Endodermal cell (in vitro differentiated cells): ENCODE measurements at places on chromosomes 7 and 10. TPM values are rescaled to one million over a fixed set of nuclear protein-coding genes. Genes with fewer than 3 reads are reported as not detected.

GRCh38 chr7:4683043-4683883 lies 1.2 kb downstream of the FOXK1 start:
- no peak for DNase-seq

DNA sequence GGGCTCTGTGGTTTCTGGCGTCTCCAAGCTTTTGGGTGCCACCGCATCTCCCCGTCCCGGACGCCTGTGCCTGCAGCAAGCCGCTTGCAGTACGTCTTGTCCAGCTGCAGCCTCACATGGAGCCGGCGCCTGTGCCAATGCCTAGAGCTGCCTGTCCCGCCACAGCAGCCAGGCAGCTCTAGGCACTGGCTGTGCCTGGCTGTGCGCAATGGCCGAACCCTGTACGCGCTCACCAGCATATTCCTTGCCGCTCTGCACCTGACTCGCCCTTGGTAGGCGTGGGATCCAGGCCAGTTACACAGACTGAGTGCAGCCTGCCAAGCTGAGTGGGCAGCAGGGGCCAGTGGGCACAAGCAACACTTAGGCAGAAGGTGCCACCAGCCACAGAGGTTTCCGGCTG lies 381.2 kb upstream of the SORCS1 start:
- DNase-seq, result no peak

- no peak for DNase-seq
Observed at GRCh38 chr7:115023219-115023618, 101.3 kb downstream of the MDFIC start.

The ZNF467 gene
- total RNA-seq, result 0.91 to 2.2 TPM (median 1.2 TPM) in 3 replicates

DNA sequence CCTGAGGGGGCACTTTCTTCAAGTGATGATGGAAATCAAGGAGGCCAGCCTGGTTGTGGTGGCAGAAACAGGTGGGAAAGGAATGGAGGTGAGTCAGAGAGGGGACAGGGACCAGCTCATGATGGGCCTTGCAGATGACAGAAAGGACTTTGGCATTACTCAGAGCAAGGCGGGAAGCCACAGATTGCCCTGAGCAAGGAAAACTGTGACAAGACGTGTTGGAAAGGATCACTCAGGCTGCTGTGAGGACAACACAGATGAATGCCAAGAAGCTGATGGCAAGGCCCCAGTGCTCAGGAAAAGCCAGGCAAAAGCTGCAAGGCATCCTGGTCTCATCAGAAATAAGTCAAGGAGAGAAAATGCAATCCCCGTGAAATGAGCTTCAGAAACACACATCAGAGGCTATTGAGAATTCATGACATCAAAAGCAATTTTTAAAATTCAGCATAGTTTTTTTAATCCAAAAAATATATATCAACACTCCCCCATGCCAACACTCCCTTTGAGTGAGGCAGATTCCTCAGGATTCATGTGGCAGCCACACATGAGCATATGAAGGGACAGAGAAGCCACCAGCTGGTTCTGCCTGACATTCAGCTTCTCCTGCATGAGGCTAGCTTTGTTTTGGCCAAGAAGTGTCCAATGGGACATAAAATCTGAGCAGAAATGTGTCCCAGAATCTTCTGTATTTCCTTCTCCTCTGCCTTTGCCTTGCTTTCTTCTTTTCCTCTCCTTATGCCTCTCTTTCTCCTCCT lies 244.5 kb upstream of the MYO3A start:
- no peak for DNase-seq
